ENCODE measurements at places on chromosomes 1 and 21. TPM values are rescaled to one million over a fixed set of nuclear protein-coding genes. Genes with fewer than 3 reads are reported as not detected.

Gene DCDC2B
- total RNA-seq, result not detected

Gene RAB13
- total RNA-seq, result 36.5 TPM

Gene TMEM53
- total RNA-seq, result 2.3 TPM

Gene GCSAML
- total RNA-seq, result not detected

Gene NCF2
- 0.25 TPM for total RNA-seq

Gene CDC7
- total RNA-seq, result 29.5 TPM

Gene DESI2
- total RNA-seq, result 53.6 TPM

Gene HHAT
- 5.1 TPM for total RNA-seq

Gene RRP1B
- total RNA-seq, result 82.8 TPM

Gene CATSPERE
- total RNA-seq, result 0.06 TPM

Gene COL6A2
- total RNA-seq, result 1.1 TPM

Gene DMRTA2
- total RNA-seq, result 39.1 TPM

Gene WLS
- total RNA-seq, result 43.2 TPM

Gene CPT2
- 19.0 TPM for total RNA-seq

Gene JAM2
- 15.3 TPM for total RNA-seq

Gene LDLRAP1
- 22.8 TPM for total RNA-seq

Gene SPRR2B
- not detected for total RNA-seq

Gene RPE65
- 0.06 TPM for total RNA-seq

Gene KCNH1
- total RNA-seq, result 1.7 TPM

Gene TLCD4
- 45.9 TPM for total RNA-seq

Gene SLC25A34
- total RNA-seq, result 3.5 TPM

Gene CR2
- 0.04 TPM for total RNA-seq

Gene SPOCD1
- total RNA-seq, result 0.05 TPM

Gene SAMD13
- total RNA-seq, result 3.9 TPM

Gene OR2T11
- not detected for total RNA-seq

Gene DYRK3
- total RNA-seq, result 14.4 TPM

Gene LDLRAD1
- not detected for total RNA-seq

Gene UBE2G2
- total RNA-seq, result 79.5 TPM

Gene OR2G6
- total RNA-seq, result not detected

Gene TRABD2B
- 1.1 TPM for total RNA-seq

Gene ST6GALNAC5
- total RNA-seq, result not detected

Gene PPP1R15B
- total RNA-seq, result 71.4 TPM

Measured in SJCRH30 (cell line).